ENCODE measurements at places on chromosomes 3 and 15.

GRCh38 chr3:152595975-152596821, 238.7 kb upstream of the P2RY1 start:
- DNase-seq: peak; percentile 66

DNA sequence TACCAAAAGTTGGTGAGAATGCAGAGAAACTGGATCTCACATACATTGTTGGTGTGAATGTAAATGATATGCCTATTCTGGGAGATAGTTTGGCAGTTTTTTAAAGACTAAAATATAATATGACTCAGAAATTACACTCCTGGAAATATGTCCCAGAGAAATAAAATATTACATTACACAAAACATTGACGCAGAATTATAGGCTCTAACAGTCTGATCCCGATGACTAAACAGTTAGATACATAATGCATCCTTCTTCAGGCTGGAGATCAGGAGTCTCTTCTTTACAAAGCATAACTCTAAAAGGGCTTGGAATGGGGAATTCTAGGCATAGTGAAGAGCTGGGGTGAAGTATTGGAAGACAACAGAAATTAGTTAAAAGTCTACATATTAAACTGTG, 586.2 kb upstream of the NECTIN3 start:
- DNase-seq: no peak

DNA sequence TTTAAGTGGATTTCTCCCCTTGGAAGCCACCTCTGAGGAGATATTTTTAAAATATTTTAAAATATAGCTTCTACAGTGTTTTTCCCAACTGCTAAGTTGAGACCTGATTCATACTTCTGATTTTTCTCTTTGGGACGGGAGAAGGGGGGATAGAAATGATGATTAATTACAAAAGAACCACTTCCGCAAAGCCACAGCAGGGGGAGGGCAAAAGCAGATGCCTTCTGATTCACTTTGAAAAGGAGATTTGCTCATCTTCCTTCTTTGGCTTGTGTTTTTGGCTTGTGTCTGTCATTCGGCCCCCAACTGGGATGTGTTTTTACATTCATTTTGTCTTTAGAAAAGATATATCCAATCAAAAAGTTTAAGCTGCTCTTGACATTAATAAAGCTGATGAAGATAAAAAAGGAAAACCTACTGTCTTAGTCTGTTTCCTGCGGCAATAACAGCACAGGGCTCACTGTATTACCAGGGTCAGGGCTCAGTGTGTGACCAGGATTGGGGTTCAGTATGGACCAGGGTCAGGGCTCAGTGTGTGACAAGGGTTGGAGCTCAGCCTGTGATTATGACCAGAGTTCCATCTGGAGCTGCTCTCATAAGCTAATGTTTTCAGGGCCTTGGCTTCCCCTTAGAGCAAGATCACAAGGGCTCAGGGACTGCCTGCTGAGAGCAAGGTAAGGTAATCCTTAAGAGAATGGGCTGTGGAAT, 223.2 kb downstream of the MTHFS start:
- peak; percentile 91 for DNase-seq

GRCh38 chr3:133578548-133579191, 5.2 kb downstream of the CDV3 start:
- peak; percentile 63 for DNase-seq

GRCh38 chr15:68646696-68647095, 67.9 kb downstream of the CORO2B start:
- DNase-seq: no peak

GRCh38 chr3:144744473-144744872, 772.9 kb downstream of the DIPK2A start:
- DNase-seq: no peak

DNA sequence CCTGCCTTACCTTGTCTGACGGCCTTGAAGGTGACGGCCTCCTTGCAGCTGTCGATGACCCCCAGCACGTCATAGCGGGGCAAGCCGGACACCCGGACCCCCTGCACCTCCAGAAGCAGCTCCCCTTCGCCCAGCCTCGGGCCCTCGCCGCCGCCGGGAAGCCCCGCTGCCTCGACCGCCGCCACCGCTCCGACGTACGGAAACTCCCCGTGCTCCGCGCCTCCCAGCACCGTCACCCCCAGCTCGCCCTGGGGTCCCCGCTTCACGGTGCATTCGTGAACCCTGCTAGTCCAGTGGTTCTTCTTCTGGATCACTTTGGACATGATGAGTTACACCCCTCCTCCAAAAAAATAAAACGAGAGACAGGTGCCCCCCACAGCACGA, 740 bp downstream of the MAGI1 start:
- peak; percentile 16 for DNase-seq

DNA sequence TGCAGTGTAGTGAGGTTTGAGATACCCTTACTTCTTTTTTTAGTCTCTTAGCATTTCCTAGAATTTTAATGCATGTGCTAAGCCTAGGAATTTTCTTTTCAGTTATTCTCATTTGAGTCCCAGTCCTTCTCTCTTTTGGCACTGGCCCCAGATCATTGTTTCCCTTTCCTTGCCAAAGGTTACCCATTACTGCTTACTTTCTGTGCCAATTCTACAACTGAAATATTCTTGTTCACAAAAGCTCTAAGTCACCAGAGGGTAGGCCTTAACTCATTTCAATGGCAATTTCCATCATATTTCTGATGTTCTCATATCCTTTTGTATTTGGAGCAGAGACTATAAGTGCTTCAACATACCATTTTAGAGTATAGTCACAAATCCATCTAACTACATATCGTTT, 199.6 kb upstream of the CBLB start:
- DNase-seq: no peak

- DNase-seq: no peak
Observed at GRCh38 chr3:123745184-123745855, 138.8 kb downstream of the MYLK start.

DNA sequence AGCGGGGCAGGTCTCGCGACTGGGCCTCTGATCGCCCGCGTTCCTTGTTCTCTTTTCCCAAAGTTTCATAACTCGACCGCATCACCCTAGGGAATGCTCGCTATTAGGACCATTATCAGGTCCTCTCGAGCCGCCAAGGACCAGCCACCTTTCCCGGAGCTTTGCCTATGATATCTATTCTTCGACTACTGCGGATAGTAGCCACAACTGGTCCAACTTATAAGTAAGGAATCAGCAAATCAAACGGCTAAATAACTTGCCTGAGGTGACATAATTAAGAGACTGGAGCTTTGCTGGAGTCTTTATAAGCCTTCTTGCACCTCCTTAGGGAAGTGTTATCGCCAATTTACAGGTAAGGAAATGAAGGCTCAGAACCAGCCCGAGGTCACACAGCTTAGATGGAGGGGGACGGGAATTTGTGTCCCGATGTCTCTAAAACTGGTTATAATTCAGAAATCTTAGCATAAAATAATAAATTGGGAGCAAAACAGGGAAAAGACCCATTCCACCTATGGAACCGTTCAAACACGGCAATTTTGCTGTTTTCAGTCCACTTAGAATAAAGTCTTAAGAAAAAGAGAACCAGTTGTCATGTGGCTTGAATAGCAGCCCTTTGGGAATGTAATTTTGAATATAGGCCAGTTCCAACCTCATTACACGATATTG, 479 bp upstream of the PLD1 start:
- DNase-seq: no peak
